ENCODE measurements at places on chromosomes 6 and 20. TPM values are rescaled to one million over a fixed set of nuclear protein-coding genes. Genes with fewer than 3 reads are reported as not detected.
A peak's percentile ranks its signal among the peaks of the same experiment; 100 is the strongest.

DNA sequence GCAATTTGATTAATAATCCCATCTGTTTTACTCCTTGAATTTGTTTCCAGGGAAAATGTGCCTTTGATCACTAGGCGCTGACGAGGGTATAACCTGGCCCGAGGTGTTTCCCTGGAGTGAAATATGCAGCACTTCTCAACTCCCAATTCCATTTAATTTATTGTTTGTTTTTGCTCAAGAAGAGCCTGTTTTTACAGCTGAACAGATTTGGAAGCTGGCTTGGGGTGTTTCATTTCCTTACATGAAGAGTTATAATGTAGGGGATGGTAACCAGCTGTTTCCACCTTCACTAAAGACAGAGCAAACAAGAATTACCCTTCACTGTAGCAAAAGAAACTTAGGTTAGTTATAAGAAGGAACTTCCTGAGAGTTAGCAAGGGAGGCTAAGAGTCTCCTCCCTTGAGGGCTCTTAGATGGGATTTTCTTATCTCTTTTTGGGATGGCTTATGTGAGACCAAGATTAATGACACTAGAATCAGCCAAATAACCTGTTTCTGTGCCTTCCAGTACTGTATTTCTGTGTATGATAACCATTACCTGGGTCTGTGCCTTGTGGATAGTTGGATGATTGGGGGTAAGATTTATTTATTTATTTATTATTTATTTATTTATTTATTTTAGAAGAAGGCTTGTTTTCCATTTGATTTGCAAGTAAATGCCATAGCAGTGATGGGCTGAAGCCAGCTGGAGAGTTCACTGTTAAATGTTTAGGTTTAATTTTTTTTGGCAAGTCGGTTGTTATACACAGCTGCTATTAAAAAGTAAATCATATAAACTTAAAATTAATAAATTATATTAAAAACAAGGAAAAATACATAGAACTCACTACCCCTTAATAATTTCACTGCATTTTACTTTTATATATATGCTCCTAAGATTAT, 162.2 kb upstream of the BMP2 start:
- H3K4me3 ChIP-seq: no peak overlapping the region
- no peak for DNase-seq
- no peaks in the 10 kb centered on the region for H3K4me1 ChIP-seq
- no peaks in the 10 kb centered on the region for H3K27me3 ChIP-seq

- no peak overlapping the region for H3K4me3 ChIP-seq
- H3K36me3 ChIP-seq: no peaks in the 10 kb centered on the region
- no peak for DNase-seq
Observed at GRCh38 chr20:59398537-59399205, 98.3 kb downstream of the EDN3 start.

DNA sequence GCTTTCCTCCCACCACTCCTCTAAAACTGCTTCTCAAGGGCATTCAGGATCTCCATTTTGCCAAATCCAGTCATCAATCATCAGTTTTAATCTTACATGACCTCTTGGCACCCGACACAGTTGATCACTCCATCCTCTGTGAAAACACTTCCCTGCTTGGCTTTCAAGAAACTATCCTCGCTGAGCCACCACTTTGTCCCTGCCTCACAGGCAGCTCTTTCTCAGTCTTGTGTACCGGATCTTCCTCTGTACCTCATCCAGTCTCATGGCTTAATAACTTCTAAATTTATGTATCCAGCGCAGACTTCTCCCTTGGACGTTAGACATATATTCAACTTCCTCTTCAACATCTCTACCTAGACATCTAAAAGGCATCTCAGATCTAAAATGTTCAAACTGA, 89.9 kb downstream of the BTBD9 start:
- H3K27me3 ChIP-seq: no peaks in the 10 kb centered on the region
- H3K36me3 ChIP-seq: no peaks in the 10 kb centered on the region
- no peaks in the 10 kb centered on the region for H3K4me1 ChIP-seq
- H3K27ac ChIP-seq: no peak overlapping the region
- no peak for DNase-seq

The TAAR1 gene
- not detected for total RNA-seq

- H3K4me3 ChIP-seq: no peak overlapping the region
- H3K4me1 ChIP-seq: no peaks in the 10 kb centered on the region
- H3K27ac ChIP-seq: no peak overlapping the region
- H3K36me3 ChIP-seq: no peaks in the 10 kb centered on the region
- H3K27me3 ChIP-seq: no peaks in the 10 kb centered on the region
Observed at GRCh38 chr6:144075875-144076274, 19.5 kb downstream of the SF3B5 start.

DNA sequence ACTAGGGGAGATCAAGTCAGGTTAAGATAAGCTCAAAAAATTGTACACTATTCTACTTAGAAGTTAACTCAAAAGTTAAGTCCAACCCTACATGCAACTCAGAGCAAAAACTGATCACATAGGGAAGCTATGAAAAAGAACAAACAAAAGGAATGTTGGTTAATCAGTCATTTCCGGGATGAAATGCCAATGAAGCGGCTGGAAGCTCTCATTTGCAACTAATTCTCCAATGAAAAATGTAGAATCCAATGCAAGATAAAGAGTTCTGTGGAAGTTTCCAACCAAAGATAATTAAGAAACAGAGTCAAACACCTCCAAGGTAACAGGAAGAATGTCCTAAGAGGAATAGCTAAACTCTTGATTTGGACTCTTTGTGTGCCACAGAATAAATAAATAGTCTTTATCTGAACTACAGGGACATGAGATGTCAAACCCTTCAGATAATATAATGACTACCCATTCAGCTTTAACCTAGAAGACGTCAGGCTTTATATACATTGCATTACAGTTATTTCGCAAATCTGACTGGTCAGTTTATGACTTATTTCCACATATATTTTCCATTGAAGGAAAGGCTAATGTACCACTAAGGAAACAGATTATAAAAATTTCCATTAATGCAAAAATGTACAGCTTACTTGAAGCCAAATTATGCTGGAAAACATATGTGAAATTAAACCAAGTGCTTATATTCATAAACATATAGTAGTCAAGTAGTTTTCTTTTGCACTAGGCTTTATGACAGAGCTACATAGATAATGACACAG, 48.0 kb upstream of the DST start:
- peaks cover 58% of the 10 kb centered on the region for H3K4me1 ChIP-seq
- no peak for DNase-seq
- H3K27ac ChIP-seq: peak overlapping the region; percentile 84
- no peaks in the 10 kb centered on the region for H3K27me3 ChIP-seq

The PRR18 gene
- total RNA-seq: not detected

- H3K4me1 ChIP-seq: no peaks in the 10 kb centered on the region
- H3K4me3 ChIP-seq: no peak overlapping the region
- H3K27ac ChIP-seq: no peak overlapping the region
- DNase-seq: no peak
- peaks cover 66% of the 10 kb centered on the region for H3K36me3 ChIP-seq
Observed at GRCh38 chr20:38947931-38948362, 14.2 kb upstream of the DHX35 start.

GRCh38 chr6:35208419-35208818, 5.3 kb upstream of the SCUBE3 start:
- H3K27ac ChIP-seq: no peak overlapping the region
- no peak overlapping the region for H3K4me3 ChIP-seq
- no peak for DNase-seq
- H3K4me1 ChIP-seq: peaks cover 17% of the 10 kb centered on the region
- H3K27me3 ChIP-seq: peaks cover 92% of the 10 kb centered on the region

GRCh38 chr6:90080876-90081481, 186.7 kb downstream of the GJA10 start:
- H3K4me1 ChIP-seq: no peaks in the 10 kb centered on the region
- no peaks in the 10 kb centered on the region for H3K27me3 ChIP-seq
- no peak for DNase-seq
- no peak overlapping the region for H3K4me3 ChIP-seq
- no peaks in the 10 kb centered on the region for H3K36me3 ChIP-seq

GRCh38 chr20:32918296-32918695, 59.6 kb downstream of the EFCAB8 start:
- H3K27me3 ChIP-seq: peaks cover 34% of the 10 kb centered on the region
- DNase-seq: no peak
- no peak overlapping the region for H3K4me3 ChIP-seq
- peaks cover 4% of the 10 kb centered on the region for H3K36me3 ChIP-seq
- no peaks in the 10 kb centered on the region for H3K4me1 ChIP-seq
- H3K27ac ChIP-seq: no peak overlapping the region

The ILRUN gene
- total RNA-seq: 145 TPM

The IMPG1 gene
- total RNA-seq: not detected

DNA sequence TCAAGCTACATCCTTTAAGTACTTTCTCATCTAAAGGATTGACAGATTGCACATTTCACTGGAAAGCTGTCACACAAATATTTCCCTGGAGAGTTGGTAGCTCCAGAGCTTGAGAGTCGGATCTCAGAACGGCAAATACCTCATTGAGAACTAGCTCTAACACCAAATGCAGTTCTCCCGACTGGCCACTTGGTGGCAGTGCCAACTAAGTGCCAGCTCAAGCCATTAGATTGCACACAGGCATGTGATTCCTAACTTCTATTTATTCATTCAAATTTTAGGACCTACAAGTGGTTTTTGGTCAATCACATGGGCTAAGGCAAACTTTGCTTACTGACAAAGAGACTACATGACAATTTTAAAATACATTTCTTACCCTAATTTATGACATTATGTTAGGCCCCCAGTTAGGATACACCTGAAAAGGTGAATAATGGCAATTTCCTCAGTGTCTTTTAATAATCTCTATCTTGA, 7.9 kb upstream of the MCHR2 start:
- no peak overlapping the region for H3K4me3 ChIP-seq
- H3K4me1 ChIP-seq: peaks cover 22% of the 10 kb centered on the region
- H3K27me3 ChIP-seq: no peaks in the 10 kb centered on the region
- no peaks in the 10 kb centered on the region for H3K36me3 ChIP-seq
- DNase-seq: peak; percentile 44

The ARHGAP40 gene
- 8.3 TPM for total RNA-seq

- no peaks in the 10 kb centered on the region for H3K36me3 ChIP-seq
- no peak for DNase-seq
- H3K4me3 ChIP-seq: no peak overlapping the region
- peaks cover 33% of the 10 kb centered on the region for H3K4me1 ChIP-seq
- H3K27me3 ChIP-seq: no peaks in the 10 kb centered on the region
Observed at GRCh38 chr6:138953451-138953850, 34.6 kb downstream of the REPS1 start.

The CBFA2T2 gene
- total RNA-seq: 20.5 TPM

The COL9A3 gene
- total RNA-seq: 2.7 TPM

DNA sequence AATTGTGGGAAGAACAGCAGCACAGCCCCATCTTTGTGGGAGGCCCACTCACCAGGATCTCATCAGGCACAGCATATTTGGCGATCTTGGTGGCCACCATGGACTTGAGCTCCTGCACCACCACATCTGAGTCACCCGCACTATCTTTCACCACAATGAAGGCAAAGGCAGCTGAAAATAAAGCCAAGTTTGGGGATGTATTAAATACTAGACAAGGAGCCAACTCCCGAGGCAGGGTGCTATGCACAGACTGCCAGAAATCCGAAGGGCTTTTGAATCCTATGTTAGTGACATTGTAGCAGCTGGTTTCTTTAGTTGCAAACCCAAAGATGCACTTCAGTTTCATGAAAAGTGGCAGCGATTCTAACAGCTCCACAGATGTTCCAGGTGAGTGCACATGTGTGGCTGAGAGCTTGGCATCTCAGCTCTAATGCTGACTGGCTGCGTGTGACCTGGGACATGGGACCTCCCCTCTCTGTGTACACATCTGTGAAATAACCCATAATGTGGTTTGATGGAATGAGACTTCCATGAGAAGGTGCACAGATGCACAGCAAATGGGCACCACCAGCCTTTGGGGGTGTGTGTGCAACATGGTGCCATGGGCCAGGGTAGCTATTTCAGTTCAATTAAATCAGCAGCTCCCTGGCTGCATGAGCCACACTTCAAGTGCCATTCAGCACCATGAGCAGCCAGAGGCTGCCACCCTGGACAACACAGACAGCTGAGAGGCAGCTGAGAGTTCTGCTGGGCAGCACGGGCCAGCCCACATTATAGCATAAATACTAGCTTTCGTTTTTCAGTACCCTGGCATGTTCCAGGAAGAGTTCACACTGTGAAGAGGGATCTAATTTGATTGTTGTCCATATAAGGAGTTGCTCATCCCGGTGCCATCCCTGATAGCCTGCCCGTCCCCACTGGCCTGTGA, 16.9 kb upstream of the APMAP start:
- H3K36me3 ChIP-seq: no peaks in the 10 kb centered on the region
- no peak overlapping the region for H3K4me3 ChIP-seq
- H3K27me3 ChIP-seq: no peaks in the 10 kb centered on the region
- H3K4me1 ChIP-seq: no peaks in the 10 kb centered on the region
- no peak overlapping the region for H3K27ac ChIP-seq
- no peak for DNase-seq

The CST1 gene
- 1.2 TPM for total RNA-seq

The CST7 gene
- total RNA-seq: not detected

DNA sequence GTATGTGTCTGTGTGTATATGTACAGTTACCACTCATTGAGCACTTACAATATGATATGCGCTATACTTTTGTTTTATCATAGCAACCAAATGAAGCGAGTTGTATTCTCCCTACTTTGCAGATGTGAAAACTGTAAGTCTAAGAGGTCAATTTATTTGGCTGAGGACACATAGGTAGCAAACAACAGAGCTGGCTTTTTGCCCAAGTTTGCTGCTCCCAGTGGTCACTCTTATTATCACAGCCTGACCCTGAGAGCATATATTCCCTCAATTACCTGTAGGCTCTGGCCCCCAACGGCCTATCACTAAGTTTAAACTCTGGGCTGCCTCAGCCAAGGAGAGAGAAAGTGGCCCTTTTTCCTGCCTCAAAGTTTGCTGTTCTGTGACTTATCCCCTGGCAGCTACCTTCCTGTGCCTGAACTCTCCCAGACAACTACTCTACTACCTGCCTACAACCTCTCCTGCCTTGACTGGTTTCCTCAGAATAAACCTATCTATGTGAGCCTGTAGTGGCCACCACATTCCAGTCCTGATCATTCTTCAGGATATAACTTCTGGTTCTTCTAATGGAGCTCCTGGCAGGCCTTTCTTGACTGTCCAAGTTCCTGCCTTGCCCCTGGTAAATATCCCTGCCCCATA, 221.8 kb downstream of the FRK start:
- H3K4me1 ChIP-seq: no peaks in the 10 kb centered on the region
- no peak overlapping the region for H3K4me3 ChIP-seq
- H3K27me3 ChIP-seq: no peaks in the 10 kb centered on the region
- no peaks in the 10 kb centered on the region for H3K36me3 ChIP-seq

- H3K4me1 ChIP-seq: no peaks in the 10 kb centered on the region
- DNase-seq: no peak
- H3K27ac ChIP-seq: no peak overlapping the region
- no peak overlapping the region for H3K4me3 ChIP-seq
Observed at GRCh38 chr6:128724738-128725137, 158.2 kb upstream of the LAMA2 start.

The GJA10 gene
- not detected for total RNA-seq

- DNase-seq: no peak
- no peaks in the 10 kb centered on the region for H3K4me1 ChIP-seq
- no peak overlapping the region for H3K4me3 ChIP-seq
- no peaks in the 10 kb centered on the region for H3K36me3 ChIP-seq
- no peaks in the 10 kb centered on the region for H3K27me3 ChIP-seq
- no peak overlapping the region for H3K27ac ChIP-seq
Observed at GRCh38 chr20:46296526-46297250, 11.6 kb downstream of the CDH22 start.
